ENCODE measurements at places on chromosomes 5 and 9.

- DNase-seq = no peak
These were observed 43.7 kb downstream of the LURAP1L start for GRCh38 chr9:12818431-12819000.

- DNase-seq = no peak
These were observed 317.5 kb downstream of the SPOCK1 start for GRCh38 chr5:137181667-137182066.

- DNase-seq = no peak
These were observed 937 bp downstream of the SVEP1 start for GRCh38 chr9:110578575-110579033.

DNA sequence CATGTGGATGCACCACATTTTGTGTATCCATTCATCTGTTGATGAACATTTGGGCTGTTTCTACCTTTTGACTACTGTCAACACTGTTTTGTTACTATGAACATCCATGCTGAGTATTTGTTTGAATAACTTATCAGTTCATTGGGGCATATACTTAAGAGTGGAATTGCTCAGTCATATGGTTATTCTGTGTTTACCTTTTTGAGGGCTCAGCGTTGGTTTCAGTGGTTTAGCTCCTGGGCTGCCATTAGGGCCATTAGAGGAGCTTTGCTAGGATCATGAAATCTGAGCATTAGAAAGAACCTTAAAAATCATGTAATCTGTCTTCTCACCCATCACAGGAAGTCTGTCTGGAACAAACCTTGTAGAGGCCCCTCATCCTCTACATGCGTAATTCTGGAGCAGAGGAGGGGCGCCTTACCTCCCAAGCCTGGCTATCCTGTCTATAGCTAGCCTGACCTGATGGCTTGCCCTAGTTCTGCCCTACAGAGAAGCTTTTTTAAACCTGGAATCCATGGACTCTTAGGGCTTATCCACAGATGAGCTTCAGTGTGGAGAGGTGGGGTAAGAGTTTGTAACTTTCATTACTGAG is 92.9 kb downstream of the PDZD2 start:
- no peak for DNase-seq

DNA sequence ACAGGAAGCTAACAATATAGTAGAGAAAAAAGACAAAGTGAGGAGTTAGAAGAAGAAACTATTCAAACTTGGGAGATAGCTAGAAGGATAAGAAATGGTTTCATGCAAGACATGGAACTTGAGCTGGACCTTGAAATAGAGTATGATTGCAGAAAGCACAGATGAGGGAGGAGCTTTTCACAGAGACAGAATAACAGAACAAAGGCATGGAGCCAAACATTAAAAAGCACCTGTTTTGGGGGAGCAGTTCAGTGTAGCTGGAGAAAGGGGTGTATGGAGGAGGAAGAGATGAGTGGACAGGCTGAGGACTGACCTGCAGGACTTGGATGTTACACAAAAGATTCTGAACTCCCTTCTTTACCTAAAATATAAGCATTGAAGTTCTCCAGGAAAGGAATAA is 25.2 kb downstream of the DTWD2 start:
- DNase-seq = no peak

Data from neural crest cell (in vitro differentiated cells).